Memory B cell (primary cell): ENCODE measurements at places on chromosomes 11 and 22.

DNA sequence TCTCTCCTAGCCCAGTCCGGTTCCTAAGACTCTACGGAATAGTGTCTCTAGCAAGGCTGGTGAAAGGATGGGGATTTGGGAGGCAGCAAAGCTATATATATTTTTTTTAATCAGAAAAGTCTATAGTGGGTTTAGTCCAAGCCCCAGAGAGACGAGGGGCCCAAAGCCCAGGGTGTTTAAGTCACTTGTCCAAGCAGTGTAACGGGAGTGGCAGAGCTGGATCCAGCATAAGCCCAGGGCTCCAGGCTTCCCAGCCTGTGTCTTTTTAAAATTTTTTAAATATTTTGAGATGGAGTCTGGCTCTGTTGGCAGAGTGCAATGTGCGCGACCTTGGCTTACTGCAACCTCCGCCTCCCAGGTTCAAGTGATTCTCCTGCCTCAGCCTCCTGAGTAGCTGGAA is 6.8 kb downstream of the GRIK4 start:
- no peak for DNase-seq

DNA sequence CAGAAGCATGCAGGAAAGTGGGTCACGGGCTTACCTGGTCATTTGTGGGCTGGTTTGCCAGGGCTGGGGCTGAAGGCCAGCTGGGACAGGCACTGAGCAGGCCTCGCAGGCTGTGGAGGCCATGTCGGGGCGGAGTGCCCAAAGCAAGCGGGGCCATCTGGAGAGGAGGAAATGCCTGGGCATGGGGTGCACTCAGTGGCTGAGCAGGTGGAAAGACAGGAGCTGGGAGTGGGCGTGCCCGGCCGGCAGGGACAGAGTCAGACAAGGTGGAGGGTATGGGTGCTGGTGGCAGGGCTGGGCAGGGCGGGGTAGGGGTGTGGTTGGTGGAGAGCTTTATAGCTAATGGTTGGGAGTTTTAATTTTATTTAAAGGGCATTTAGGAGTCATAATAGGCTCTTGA is 27.4 kb downstream of the DAGLA start:
- no peak for DNase-seq

GRCh38 chr22:35561796-35562526 is 21.3 kb downstream of the RASD2 start:
- no peak for DNase-seq

DNA sequence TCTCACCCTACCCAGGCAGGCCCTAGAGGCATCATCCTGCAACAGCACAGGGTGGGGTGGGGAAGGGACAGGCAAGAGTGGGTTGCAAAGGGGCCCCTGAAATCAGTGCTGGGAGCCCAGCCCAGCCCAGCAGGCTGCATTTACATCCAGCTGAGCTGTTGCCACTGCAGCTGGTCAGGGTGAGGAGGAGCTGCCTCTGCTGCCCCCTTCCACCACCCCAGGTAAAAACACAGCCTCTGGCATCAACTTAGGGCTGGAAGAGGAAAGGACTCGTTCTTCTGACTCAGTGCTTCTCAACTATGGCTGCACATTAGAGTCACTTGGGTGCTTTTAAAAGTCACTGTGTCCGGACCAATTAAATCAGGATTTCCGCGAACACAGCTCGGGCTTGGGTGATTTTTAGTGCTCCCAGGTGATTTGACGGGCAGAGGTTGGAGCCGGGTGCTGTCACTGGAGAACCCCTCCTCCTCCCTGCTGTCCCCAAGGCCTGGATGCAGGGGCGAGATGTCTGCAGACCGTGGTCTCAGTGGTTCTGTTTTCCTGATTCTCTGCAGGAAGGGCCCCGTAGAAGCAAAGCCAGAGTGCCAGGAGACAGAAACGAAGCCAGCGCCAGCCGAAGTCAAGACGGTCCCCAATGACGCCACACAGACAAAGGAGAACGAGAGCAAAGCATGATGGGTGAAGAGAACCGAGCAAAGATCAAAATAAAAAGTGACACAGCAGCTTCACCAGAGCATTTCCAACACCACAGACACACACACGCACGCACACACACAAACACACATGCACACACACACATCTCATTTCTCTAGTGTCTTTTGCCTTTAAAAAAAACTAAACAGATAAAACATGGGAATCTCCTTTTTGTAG is 39.4 kb upstream of the TTC12 start:
- no peak for DNase-seq

GRCh38 chr22:19525116-19525660 is 978 bp upstream of the CLDN5 start:
- DNase-seq: no peak

GRCh38 chr22:19892925-19893324 is 38.3 kb upstream of the GNB1L start:
- no peak for DNase-seq

- no peak for DNase-seq
Measured at GRCh38 chr22:20761536-20761935, 12.4 kb upstream of the SERPIND1 start.

DNA sequence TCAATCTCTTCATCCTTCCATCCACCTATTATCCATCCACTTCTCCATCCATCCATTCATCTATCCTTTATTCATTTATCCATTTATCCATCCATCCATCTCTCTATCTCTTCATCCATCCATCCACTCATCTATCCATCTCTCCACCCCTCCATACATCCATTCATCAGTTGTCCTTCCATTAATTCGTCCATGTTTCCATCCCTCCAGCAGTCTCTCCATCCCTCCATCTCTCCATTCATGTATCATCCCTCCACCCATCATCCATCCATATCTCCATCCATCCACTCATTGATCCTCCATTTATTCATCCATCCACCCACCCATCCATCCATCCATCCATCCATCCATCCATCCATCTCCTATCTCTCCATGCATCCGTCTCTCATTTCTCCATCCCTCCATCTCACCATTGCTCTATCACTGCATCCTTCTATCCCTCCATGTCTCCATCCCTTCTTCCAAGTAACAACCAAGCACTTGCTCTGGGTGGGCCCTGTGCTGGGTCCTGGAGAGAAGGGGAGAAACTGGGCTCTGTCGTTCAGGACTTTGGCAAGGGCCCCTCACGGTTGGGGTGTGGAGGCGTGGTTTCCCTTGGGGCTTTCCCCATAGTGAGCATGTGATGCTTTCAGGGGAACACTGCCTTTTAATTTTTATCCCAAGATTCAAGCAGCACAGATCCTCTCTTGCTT is 43.3 kb downstream of the SMIM38 start:
- no peak for DNase-seq

GRCh38 chr11:14106303-14107049 is 144.0 kb downstream of the SPON1 start:
- no peak for DNase-seq

GRCh38 chr22:45527456-45527855 is 24.8 kb downstream of the FBLN1 start:
- DNase-seq: no peak

- DNase-seq: no peak
Measured at GRCh38 chr11:126079621-126080124, 17.0 kb upstream of the CDON start.

GRCh38 chr11:122758339-122758738 is 80.0 kb upstream of the CRTAM start:
- DNase-seq: no peak

DNA sequence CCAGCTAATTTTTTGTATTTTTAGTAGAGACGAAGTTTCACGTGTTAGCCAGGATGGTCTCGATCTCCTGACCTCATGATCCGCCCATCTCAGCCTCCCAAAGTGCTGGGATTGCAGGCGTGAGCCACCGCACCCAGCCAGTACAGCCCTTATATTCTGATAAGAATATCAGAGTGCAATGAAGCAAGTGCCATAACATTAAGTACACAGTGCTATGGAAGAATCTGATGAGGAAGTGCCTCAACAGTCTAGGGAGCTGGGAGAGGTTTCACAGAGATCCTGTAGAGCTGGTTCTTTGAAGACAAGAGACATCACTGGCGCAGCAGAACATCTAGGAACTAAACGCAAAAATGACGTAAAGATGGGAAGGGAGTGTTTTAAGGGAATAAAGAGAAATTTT is 2.1 kb downstream of the RTCB start:
- no peak for DNase-seq

DNA sequence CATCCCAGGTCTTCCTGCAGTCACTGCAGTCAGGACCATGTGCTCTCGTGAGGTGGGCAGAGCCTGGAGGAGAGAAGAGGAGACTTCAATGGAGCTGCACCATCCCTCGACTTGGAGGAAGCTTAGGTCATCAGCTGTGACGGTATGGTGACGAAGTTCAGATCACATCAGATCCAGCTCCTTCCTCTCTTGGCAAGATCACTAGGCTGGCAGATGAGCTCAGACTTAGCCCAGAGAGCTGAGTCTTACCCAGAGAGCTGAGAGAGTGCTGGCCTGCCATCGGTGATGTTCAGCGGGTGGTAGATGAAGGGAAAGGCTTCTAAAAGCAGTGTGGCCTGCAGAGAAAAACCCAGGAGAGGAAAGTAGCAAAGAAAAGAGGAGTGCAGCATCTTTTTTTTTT is 1.8 kb upstream of the SLC15A3 start:
- DNase-seq: no peak

DNA sequence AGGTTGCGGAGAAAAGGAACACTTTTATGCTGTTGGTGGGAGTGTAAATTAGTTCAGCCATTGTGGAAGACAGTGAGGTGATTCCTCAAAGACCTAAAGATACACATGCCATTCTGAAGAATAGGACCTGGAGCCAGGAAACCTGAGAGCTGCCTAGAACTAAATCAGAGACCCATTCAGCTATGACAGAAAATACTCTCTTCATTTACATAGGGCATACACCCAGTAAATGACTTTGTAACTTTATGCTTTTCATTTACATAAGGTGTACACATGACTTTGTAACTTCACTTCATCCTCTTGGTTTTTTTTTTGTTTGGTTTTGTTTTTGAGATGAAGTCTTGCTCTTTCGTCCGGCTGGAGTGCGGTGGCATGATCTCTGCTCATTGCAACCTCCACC is 25.1 kb upstream of the APLNR start:
- DNase-seq: no peak

- no peak for DNase-seq
Measured at GRCh38 chr11:67644472-67645418, 5.2 kb upstream of the TBX10 start.

DNA sequence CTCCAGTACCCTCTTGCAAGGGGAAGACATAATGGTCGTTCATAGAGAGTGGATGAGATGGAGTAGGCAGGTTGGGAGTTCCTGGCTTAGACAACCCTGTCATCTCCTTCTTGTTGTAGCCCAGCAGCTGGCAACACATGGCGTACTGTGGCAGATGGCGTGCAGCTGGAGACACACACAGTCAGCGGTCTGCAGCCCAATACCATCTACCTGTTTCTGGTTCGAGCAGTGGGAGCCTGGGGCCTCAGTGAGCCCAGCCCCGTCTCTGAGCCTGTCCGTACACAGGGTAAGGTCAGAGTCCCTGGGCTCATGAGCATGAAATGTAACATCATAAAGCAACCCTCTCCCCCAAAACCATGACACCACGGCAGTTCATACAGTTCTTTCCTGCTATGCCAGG is 8.7 kb downstream of the ROBO3 start:
- no peak for DNase-seq

GRCh38 chr11:91717169-91717568 is 507.4 kb upstream of the FAT3 start:
- no peak for DNase-seq

DNA sequence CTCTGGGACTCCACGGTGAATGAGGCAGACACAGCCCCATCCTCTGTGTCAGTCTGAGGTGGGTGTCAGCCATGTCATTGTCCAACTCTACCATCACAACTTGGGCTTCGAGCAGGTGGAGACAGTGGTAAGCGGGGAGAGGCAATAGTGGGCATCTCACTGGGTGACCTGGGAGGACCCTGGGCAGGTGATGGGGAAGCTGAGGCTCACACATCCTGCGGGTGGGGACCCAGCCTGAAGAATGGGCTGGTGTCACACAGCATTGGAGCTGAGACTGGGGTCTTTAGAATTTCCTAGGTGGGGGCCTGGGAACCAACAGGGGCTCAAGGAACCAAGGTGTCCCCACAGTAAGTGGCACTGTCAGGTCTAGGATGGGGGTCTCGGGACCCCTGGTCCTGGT is 7.0 kb upstream of the SMARCB1 start:
- DNase-seq: no peak
